ENCODE measurements at places on chromosomes 13 and 19. TPM values are rescaled to one million over a fixed set of nuclear protein-coding genes. Genes with fewer than 3 reads are reported as not detected.

GRCh38 chr13:74641586-74641985 is 507.4 kb upstream of the KLF12 start:
- no peak for DNase-seq

DNA sequence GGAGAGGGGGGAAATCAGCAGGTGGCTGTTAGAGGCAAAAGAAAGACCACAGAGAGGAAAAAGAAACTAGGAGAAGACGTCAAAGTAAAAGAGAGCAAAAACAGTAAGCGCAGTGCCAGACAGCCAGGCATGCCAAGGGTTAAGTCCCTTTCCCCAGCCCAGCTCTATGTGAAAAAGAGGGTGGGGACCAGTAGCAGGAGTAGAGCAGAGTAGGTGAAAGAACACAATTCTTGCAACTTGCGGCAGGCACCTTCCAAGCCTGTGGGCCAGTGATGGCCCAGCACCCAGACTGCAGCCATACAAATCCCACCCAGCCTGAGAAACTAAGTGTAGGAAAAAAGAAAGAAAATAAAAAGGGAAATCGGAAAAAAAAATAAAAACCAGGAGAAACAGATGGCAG is 64.2 kb upstream of the ZNF85 start:
- DNase-seq: no peak

DNA sequence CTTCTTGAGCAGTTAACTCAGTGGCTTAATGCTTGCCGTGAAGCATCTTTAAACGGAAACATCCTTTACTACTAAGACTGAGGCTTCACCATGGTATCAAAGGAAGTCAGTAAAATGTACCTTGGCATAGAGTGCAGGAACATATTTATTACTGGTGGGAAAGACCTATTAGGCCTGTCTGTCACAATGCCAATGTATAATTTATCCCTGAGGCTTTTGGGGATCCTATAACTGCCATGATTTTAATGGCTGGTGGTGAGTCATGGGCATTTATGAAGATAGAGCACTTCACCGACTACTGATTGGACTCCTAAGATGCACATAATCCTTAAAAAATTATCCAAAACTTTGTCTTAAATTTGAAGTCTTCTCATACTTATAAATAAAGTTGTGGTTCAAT is 79.6 kb downstream of the FGF14 start:
- no peak for DNase-seq

- no peak for DNase-seq
Observed at GRCh38 chr13:94996445-94996844, 284.1 kb upstream of the SOX21 start.

GRCh38 chr13:27040826-27041108 is 130.8 kb downstream of the USP12 start:
- DNase-seq: no peak

DNA sequence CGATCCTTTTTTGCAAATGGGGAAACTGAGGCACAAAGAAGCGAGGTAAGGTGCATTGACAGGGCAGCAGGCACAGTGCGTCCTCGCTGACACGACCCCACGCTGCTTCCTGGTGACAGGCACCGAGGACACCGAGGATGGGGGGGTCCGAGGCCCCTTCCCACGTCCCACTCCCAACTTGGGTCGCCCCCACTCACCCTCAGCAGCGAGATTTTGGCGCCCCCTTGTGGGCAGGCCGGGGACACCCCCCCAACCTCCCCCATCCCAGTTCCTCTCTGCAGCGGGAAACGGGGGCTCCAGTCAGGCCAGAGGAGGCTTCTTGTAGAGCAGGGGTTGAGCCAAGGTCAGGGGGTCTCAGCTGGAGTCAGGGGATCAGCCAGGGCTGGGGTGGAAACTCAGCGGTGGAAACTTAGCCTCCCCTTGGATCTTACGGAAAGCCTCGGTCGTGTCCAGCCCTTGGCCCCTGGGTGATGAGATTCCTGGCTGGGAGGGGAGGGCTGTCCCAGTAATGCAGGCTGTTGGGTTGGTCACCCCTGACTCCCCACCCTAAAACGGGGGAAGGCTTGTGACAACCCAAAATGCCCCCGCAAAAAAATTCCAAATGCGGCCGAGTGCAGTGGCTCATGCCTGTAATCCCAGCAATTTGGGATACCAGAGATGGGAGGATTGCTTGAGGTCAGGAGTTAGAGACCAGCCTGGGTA is 8.2 kb downstream of the SMIM24 start:
- DNase-seq: peak; percentile 62

DNA sequence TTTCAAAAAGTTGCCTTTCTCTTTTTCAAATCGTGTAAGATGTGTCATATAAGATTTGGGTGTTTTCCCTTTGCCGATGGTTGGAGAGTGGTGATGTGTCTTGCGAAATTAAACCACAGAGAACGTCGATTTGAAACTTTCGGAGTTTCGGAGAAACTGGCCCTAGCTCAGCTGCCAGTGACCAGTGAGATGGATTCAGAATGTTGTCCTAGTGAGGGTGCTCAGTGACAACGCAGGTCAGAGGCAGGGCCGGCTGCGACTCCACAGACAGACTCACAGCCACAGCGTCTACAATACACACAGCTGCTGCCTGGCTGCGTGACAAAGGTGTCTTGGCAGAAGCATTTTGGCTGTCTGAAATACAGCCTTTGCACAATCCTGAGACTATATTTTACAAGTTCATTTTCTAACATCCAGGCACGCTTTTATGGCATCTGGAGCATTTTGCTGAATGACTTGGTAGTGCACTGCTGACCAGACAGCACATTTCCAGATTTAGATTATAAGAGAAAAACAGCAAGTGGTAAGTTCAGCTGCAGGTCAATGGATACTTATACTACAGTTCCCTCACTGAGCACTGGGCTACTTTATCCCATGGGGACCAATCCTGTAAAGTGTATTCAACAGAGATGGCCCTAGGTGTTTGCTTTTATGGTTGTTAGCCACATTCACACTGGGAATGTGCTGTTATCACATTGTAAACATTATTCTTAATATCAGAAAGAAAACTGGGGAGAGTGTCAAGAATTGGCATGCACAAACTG is 207.5 kb downstream of the KCNRG start:
- no peak for DNase-seq

DNA sequence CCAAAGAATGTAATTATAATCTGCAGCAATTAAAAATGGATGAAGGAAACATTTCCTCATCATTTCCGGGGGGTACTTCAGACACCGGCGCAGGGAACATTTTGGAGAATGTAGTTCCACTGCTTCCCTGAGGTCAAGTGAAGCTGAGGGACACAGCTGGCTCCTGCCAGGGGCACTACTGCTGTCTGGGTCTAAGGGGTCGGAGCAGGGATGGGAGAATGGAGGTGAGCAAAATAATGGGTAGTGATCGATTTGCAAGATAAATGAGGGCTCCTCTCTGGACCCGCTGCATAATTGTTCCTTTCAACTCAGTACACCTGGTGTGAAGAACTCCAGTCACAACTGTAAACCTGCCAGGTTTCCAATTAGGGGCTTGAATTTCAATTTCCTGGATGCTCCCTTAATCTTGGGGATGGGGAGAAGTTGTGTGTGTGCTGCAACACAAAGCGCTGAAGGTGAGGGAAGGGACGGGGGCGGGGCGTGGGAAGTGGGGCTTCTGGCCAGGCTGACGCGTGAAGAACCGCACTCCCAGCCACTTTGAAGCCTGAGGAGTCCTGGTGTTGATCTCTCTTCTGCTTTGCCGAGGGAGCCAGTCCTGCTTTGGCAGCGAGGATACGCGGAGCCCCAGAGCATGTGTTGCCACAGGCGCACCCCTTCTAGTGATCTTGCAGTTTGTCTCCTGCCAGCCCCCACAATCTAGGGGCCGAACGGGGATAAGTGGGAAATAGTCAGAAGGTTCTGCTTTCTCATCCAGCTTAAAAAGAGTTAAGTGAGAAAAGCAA is 57.9 kb upstream of the PCDH8 start:
- no peak for DNase-seq

DNA sequence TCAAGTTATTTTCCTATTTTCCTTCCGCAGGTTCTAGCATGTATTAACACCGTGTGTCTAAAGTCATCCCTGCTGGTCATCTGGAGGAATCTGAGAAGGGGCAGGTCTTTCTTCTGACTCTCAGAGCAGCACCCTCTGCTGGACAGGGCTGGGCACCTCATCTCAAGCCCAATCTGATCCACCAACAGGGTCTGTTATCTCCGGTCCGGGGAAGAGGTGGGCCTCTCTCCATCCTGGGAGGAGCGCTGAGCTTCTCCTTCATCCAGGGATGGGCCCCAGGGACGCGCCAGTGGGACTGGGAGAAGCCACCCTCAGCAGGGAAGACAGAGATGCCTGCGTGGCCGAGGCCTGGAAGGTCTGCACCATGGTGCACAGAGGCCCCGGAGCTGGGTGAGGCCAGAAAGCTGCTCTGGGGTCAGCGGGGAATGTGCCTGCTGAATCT is 26.0 kb upstream of the ZNF331 start:
- peak; percentile 72 for DNase-seq

GRCh38 chr19:15196360-15197005 is 4.3 kb downstream of the NOTCH3 start:
- DNase-seq: no peak

DNA sequence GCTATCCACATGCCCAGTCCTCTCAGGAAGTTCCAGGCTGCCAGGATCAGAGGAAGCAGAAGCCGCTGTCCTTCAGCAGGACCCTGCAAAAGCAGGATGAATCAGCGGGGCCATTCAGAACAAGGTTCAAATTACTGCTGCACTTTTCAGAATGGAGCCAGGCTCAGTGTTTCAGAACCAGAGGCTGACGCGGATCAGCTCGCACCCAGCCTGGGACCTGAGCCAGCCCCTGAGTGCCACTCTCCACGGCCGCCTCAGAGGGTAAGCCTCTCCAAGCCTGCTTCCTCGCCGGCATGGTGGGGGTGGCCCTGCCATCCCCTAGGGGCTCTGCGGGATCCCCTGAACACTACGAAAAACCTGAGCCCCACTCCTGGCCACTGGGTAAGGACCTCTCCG is 24.7 kb downstream of the RASA3 start:
- DNase-seq: no peak

DNA sequence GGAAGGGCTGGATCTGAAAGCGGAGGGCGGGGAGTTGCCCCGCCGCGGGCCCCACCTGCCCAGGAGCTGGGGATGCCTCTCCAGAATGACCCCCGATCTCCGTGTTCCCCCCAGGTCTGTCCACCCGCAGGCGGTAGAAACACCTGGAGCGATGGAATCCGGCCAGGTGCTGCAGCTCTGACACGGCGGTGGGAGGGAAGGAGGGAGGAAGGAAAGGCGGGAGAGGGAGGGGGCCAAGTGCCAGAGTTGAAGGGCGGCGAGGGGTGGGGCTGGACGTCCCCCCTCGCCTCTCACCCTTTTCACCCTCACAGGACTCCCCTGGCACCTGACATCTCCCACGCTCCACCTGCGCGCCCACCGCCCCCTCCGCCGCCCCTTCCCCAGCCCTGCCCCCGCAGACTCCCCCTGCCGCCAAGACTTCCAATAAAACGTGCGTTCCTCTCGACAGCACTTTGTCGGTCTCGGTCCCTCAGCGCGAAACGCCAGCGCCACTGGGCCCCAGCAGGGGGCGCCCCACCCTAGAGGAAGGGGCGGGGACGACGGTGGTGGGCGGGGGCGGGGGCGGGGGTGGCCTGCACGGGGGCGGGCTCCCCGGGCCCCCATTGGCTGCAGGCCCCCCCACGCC is 337 bp upstream of the FXYD7 start:
- DNase-seq: peak; percentile 69

DNA sequence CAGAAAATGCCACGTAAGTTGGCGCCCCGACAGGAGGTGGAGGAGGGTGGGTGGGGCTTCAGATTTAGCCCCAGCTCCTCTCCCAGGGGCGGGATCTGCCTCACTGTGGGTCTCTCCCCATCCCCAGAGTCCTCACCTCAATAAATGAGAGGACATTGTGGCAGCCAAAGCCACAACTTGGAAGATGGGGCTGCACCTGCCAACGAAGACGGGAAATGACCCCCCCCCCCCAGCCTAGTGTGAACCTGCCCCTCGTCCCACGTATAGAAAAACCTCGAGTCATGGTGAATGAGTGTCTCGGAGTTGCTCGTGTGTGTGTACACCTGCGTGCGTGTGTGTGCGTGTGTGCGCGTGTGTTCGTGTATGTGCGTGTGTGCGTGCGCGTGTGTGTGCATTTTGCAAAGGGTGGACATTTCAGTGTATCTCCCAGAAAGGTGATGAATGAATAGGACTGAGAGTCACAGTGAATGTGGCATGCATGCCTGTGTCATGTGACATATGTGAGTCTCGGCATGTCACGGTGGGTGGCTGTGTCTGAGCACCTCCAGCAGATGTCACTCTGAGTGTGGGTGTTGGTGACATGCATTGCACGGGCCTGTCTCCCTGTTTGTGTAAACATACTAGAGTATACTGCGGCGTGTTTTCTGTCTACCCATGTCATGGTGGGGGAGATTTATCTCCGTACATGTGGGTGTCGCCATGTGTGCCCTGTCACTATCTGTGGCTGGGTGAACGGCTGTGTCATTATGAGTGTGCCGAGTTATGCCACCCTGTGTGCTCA is 1.5 kb upstream of the TRAPPC5 start:
- DNase-seq: no peak

DNA sequence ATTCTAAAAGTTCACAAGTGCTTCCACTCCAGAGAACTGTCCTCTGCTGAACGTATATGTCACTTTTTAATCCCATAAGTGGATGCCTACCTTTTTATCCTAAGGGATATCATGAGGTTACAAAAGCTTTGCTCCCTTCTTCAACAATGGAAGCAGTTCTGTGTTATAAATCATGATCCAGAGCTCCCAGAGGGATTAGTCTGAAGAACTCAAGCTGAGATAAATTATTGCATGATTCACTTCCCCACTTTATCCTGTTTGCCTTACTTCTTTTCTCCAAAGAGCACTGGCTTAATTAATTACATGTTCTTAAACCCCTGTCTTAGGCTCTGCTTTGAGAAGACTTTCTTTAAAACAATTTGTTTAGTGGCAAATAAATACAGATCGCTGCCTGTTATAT is 246.7 kb downstream of the PCDH17 start:
- DNase-seq: no peak

DNA sequence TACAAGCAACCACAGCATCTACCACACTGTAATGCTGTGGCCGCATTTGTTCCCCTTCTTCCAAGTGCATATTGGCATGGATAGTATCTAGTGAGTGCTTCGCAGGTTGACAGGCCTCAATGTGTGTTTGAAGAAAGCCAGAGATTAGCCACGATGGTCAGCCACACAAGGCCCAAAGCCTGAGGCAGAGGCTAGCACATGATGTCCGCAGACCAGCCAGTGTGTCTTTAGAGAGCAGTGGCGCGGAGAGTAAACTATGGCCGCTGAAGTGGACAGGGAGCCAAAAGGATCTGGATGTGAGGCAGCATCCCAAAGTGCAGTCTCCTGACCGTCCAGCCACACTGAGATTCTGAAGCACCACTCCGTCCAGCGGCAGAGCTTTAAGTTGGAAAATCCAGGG is 36.0 kb downstream of the BRD4 start:
- no peak for DNase-seq

DNA sequence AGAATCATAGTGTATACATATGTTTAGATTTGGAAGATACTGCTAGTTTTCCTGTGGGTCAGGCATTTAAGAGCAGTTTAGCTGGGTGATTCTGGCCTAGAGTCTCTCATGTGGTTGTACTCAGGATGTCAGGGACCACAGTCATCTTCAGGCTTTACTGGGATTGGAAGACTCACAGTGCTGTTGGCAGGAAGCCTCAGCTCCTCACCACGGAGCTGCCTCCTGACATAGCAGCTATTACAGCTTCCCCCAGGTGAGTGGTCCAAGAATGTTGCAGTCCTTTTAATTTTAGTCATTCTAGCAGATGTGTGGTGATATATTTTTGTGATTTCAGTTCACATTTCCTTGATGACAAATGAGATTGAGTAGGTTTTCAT is 16.9 kb upstream of the GPR18 start:
- DNase-seq: no peak

Gene ZNF230
- total RNA-seq: 4.5 TPM

Gene LILRA2
- total RNA-seq: not detected

Gene ZNF808
- 37.5 TPM for total RNA-seq

Gene THSD1
- total RNA-seq: 1.5 TPM

Gene DACH1
- 66.8 TPM for total RNA-seq

Gene HSH2D
- total RNA-seq: 0.38 TPM

Gene TRAPPC6A
- 48.0 TPM for total RNA-seq

Gene FCGBP
- total RNA-seq: 2.5 TPM
